ENCODE measurements at places on chromosomes 12 and 14.

DNA sequence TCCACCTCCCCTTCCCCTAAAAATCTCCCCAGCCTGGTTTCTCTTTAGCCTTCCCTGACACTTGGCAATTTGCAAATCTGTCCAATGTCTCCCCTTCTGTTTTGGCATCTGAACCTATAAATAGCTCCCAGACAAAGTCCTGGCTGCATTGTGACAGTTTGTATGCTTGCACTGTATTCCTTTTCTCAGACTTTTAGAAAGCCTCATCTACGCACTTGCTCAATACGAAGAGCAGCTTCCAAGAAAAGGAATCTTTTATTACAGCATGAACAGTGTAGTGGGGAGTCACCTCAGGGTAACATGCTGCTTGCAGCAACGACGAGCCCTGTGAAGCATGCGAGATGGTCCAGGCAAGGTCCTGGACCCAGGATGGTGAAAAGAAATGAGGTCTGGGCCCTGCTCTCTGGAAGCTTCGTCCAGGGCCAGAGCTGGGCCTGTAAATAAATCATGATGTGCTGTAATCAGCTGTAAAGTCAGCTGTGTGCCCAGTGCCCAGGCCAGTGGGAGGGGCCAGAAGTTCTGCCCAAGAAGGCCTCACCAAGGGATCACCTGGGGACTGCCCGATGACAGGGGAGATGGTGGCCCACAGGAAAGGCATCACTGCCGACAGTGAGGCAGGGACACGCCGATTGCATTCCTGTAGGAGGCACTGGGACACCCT is 88.3 kb downstream of the RIN3 start:
- DNase-seq = no peak

DNA sequence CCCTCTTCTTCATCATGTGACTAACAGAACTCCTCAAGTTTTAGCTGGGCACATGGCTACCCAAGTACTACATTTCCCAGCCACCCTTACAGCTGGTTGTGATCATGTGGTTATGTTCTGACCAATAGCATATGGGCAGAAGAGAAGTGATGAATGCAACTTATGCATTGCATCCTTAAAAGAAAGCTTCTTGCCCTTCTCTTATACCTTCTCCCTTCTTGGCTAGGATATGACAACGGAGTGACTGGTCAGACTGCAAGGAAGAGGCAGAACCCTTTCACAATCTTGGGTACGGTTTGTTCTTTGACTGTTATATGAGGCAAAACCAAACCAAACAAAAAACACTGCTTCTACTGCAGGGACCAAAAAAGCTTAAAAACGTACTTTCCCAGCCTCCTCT is 66.5 kb upstream of the MAX start:
- no peak for DNase-seq

DNA sequence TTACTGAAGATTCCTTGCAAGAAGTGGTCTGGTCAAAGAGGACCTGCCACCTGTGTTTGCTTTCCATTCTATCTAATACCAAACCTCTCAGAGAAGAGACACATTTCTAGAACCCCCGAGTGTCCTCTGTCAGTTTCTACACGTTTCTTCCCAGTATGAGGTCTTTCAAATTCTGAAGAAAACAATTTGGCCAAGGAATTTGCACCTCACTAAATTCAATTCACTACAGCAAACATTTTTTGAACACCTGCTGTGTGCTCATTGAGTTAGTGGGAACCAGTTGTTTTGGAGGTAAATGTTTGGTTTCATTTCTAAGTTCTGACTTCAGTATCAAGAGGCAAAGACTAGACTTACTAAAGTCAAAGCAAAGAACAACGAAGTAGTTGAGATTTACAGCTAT is 19.4 kb downstream of the GPR19 start:
- DNase-seq = no peak

DNA sequence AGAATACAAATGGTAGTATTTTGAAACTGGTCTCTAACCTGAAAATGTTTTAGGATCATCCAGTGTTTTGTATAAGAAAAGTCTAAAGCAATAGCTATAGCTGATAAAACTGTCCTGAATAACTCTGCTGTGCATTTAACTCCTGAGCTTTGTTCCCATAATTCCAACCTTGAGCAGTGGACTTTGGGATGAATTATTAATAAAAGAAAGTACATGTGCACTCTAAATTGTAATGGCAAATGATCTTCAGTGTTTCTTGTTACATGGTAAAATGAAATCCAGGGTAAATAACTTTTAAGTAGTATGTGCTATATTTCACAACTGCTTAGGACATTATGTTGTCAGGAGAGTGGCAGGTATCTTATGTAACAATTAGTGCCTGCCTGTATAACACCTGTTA is 345.6 kb downstream of the SLC16A7 start:
- DNase-seq = no peak

- DNase-seq = no peak
Observed at GRCh38 chr12:14954269-14954668, 7.1 kb downstream of the ARHGDIB start.

- no peak for DNase-seq
Observed at GRCh38 chr12:45464699-45465098, 248.8 kb downstream of the ANO6 start.

GRCh38 chr12:116159593-116160200 is 117.8 kb downstream of the MED13L start:
- DNase-seq = no peak

DNA sequence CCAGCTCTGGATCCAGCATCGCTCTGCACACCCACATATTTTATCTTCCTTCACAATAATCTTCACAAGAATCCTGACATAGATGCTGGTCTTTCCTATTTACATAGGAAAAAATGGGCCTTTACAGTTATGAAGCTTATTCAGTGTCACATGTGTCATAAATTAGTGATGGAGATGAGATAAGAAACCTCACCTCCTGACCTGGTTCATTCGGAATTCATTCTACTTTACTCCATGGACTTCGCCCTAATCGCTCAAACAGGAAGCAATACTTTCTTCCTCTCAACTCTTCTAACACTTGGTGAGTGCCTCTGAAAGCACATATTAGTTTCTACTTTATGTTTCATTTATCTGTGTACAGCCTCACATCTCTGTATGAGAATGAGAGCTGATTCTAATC is 12.0 kb upstream of the SINHCAF start:
- no peak for DNase-seq

DNA sequence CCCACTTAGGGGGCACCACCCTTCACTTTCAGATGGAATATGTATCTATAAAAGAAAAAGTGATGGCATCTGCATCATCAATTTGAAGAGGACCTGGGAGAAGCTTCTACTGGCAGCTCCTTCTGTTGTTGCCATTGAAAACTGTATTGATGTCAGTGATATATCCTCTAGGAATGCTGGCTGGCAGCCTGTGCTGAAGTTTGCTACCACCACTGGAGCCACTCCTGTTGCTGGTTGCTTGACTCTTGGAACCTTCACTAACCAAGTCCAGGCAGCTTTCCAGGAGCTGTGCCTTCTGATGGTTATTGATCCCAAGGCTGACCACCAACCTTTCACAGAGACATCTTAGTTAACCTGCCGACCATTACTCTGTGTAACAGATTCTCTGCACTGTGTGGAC is 44.7 kb downstream of the RIMKLB start:
- DNase-seq = no peak

GRCh38 chr14:82003426-82003825 is 469.8 kb upstream of the SEL1L start:
- DNase-seq = no peak

DNA sequence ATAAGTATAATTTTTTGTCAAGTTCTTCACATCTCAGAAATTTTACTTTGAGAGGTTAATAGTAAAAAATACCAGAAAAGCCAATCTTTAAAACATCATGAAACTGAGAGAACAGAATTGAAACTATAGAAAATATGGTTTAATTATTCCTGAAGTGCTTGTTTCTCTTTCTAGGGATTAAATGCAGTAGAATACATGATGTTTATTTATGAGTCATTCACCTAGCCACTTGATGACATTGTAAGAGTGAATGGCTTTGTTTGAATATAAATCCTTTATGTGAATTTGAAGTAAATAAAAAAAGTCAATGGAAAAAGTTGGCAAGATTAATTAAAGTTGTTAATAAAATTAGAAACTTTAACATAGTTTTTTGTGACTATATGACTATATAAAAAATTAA is 48.4 kb downstream of the KTN1 start:
- no peak for DNase-seq

DNA sequence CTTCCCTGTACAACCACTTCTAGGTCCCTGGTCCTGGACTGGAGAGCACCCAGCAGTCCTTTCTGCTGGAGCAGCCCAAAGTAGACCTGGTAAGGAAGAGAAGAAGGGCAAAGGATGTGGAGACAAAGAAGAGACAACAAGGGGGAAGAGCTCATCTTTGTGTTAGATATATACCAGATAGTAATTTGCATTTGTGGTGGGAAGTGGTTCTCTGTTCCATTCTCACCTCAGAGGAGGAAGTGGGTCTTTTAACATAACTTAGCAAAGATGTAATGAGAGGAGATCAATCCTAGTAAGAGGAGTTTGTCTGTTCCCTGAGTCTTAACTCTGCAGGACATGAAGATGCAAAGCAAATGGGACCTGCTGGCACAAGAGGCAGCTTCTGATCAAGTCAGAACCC is 8.0 kb downstream of the CCDC198 start:
- DNase-seq = no peak

GRCh38 chr14:35385042-35385839 is 19.3 kb downstream of the NFKBIA start:
- DNase-seq = no peak

- no peak for DNase-seq
Observed at GRCh38 chr14:105839425-105840265, 313.3 kb downstream of the TMEM121 start.

- no peak for DNase-seq
Observed at GRCh38 chr14:68583548-68584280, 209.2 kb downstream of the ZFP36L1 start.

GRCh38 chr12:42104087-42104486 is 40.6 kb downstream of the GXYLT1 start:
- no peak for DNase-seq

GRCh38 chr12:105301696-105302095 is 28.8 kb upstream of the C12orf75 start:
- DNase-seq = no peak

DNA sequence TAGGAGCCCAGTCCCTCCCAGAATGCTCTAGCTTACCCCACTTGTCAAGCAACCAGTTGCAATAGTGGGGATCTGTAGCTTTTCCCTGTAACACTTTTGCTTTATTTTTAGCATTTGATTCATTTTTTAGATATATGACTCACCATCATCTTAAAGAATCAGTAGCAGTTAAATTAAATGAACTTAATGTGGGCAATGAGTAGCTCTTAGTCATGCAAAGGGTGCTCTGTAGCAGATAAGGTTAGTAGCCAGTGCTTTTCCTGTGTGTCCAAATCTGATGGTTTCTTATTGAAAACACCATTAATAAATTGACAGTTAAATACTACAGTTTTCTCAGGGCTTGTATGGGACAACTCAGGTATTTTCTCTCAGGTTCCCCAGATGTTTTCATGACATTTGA is 311.8 kb downstream of the RERGL start:
- DNase-seq = no peak

GRCh38 chr12:14773685-14774073 is 29.6 kb downstream of the WBP11 start:
- no peak for DNase-seq

GRCh38 chr14:90336985-90337384 is 5.2 kb upstream of the NRDE2 start:
- DNase-seq = no peak

DNA sequence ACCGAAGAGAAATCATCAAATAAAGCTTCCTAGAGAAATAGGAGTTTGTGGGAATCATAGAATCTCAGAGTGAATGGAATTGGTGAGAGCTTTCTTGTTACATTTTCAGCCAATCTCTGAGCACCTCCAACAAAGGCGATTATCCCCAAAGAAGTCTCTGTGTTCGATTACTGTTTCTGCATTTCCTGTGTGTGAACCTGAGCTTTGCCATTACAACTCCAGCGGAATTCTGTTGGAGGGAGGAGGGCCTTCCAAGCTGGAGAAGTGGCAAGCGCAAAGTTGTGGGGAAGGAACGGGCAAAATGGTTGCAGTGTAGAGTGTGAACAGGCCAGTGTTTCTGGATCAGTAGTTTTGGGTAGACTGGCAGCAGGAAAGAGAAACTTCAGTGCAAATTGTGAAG is 23.1 kb downstream of the TMEM117 start:
- DNase-seq = no peak

DNA sequence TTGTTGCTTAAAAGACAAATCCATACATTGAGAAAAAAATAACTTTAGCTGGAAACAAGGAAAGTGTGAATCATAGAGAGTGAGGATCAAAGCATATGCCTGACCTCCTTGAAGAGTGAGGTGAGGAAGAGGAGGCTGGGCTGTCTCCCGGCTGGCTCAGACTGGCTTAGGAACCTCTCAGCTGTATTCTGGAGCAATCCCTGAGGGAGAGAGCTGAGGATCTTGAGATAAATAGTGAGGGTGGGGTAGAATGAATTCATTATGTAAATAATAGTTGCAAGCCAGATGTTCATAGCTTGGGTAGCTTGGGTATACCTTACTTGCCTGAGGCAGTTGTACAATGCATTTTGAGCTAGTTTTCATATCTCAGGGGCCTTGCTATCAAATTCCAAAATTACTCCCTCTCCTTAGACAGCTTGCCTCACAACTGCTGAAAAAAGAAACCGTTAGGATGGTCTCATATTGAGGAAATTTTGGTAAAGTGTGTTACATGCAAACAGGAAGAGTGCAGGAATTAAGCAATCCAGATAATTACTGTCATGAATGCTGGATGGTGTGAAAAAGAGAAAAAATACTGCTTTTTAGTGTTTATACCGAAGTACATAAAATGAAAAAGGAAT is 30.5 kb upstream of the SLC15A5 start:
- no peak for DNase-seq

DNA sequence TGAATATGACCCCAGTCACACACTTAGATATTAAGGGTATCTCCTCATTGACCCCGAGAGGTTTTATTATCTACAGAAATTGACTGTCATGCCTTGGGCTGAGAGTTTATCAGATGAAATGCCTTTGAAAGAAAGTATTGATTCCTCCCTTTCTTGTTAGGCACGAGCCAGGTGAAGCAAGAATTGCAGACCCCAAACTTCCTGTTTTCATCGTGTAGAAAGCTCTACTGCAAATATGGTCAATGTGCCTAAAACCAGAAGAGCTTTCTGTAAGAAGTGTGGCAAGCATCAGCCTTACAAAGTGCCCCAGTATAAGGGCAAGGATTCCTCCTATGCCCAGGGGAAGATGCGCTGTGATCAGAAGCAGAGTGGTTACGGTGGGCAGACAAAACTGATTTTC is 143.9 kb upstream of the FUT8 start:
- DNase-seq = no peak

DNA sequence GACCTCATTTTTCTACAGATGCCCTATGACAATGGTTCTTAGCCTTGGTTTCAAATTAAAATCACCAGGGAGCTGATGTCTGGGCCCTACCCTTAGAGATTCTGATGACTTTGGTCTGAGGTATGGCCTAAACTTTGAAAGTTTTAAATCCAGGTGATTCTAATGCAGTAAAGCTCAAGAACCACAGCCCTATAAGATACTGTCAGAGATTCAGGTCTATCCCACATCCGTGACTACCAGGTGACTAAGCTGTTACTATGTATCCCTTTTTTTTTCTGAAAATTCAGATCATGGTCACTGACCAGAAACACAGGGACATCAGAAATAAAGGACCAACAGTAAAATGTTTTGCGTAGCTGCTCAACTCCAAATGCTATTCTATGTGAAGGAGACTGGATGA is 148.8 kb upstream of the BMP4 start:
- no peak for DNase-seq
